ENCODE measurements at places on chromosomes 11 and 22.

DNA sequence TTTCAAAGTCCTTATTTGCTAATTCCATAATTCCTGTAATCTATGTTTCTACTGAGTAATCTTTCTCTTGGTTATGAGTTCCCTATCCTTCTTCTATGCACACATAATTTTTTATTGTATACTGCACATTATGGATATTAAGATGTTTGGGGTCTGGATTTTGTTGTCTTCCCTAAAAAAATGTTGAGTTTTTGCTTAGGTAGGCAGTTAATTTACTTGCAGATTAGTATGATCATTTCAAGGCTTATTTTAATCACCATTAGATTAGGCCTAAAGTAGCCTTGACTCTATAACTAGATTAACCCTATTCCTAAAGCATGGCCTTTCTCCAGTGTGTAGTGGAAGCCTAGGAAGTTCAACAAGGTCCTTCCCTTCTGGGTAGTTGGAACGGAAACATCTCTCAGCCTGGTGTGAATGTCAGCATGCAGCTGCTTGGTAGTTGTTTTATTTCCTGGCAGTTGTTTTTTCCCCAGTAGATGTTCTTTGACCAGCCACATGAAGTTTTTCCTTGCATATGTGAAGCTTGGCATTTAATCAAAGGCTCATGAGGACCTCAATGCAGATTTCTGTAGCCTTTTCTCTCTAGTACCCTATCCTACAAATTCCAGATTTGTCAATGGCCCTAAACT, 419.3 kb upstream of the NARS2 start:
- DNase-seq: no peak

DNA sequence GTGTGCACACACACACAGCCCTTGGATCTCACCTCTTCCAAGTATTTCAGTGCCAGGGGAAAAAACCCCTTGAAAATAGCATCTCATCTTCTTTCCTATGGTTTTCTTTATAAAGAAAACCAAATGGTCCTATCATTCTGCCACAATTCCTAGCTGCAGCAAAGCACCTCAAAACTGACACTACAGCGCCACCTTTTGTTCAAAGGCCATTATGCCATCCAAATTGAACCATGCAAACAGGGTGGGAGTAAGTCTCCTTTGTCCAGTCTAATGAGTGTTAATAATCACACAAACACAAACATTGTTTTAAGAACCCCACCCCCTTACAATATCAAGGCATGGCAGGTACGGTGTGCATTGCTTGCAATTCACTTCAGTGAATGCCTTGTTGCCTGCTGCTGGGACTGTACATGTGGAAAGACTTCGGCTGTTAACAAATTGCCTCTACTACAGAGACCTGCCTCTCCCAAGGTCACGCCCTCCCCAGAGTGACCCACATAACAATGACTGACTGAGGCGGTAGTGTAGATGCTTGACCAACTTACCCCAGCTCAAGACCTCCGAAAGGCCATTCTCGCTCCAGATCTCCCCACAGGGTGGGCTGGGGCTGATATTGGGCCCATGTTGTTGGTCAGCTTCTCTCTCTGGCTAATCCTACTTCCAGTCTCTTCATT, 31.7 kb downstream of the FAM181B start:
- DNase-seq: peak; percentile 5

- DNase-seq: no peak
These were observed 47.1 kb downstream of the ZNRF3 start for GRCh38 chr22:28930357-28931007.

DNA sequence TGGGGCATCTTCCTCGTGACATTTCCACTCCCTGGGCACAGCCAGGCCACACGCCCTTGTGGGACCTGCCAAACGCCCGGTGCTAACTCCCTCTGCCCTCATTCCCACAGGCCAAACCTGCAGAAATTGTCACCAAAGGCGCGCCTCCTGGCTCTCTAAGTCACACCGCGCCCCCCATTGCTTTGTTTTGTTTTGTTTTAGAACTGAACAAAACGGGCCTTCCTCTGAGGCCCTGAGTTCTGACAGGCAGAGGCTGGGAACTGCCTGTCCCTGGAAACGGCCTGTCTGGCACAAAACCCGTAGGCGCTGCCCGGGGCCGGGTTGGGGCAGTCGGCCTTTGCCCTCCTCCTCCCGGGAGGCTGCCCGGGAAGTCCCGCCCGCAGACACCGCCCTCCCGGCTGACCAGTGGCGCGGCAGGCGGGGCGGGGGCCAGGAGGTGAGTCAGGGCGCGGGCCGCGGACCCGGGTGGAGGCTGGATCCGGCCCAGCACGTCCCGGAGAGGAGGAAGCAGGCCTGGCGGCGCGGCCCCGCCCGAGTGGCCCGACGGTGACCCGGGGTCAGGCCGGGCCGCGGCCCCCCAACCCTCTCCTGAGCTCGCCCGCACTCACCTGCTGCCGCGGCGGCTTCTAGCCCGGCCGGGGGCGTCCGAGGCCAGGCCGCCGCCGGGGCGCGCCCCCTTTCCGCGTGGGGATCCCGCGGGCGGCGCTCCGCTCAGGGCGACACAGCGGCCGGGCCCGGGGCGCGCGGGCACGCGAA, 465 bp downstream of the SUN2 start:
- DNase-seq: peak; percentile 53

DNA sequence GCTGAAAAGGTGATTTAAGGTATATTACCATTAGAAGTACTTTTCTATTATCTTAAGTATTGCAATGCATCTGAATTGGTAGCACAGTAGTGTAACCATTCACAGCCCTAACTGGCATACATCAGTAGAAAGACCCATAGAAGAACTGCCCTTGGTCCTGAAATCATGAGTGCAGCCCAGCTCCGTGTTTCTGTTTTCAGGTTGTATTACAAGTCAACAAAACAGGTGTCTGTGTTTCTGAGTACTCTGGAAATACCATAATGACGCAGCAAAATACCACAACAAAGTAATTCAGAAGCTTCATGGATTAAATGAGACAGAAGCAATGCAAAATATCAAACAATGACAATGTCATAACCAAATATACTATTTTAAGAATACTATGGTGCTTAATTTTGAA, 226.3 kb downstream of the OPCML start:
- DNase-seq: no peak

GRCh38 chr22:37211866-37212173, 457 bp downstream of the SSTR3 start:
- no peak for DNase-seq

- DNase-seq: no peak
These were observed 111.6 kb downstream of the MIAT start for GRCh38 chr22:26768952-26769351.

GRCh38 chr22:35450824-35451569, 51.1 kb downstream of the MCM5 start:
- DNase-seq: peak; percentile 3

DNA sequence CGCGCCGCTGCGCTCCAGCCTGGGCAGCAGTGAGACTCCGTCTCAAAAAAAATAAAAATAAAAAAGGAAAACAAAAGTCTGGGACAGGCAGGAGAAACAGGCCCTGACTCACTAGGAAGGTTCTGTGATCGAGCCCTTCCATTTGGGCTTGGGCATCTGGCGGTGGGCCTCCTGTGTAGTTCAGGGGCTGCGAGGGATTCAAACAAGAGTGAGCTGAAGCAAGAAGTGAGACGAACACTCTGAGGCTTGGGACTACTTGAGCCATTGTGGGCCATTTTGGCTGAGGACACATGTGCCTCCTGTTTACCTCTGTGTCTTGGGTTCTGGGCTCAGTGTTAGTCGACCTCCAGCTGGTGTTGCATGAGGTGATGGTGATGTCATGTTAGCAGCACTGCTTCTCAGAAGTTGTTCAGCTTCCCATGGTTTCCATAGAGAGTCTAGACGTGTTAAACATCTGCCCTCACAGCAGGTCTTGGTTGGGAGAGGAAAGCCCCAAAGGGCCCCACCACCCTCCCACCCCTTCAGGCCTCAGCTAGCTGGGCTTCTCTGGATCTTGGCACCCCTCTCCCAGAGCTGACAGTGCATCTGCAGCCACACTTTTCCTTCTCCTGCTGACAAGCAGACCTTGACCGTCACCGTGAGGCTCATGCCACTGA, 57.8 kb downstream of the MED15 start:
- DNase-seq: no peak

- peak; percentile 27 for DNase-seq
These were observed 1.3 kb downstream of the LRP5 start for GRCh38 chr11:68313574-68314202.

DNA sequence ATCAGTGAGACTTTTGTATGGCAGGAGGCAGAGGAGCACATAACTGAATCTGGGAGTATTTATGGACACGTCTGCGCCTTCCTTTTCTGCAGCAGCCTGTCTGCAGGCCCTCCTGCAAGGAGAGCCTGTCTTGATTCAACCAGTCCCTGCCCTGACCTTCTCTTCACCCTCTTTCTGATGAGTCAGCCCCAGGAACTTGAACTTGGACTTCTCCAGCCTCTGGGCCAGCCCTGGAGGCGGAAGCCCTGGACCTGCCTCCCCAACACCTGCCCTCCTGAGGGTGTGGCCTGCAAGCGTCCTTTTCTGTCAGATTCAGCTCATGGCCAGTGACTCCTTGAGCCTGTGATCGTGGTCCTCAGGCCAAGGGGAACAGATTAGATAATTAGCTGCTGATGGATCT, 20.0 kb downstream of the DAGLA start:
- peak; percentile 91 for DNase-seq

GRCh38 chr11:77672264-77672663, 34.7 kb upstream of the CLNS1A start:
- no peak for DNase-seq

GRCh38 chr11:114315749-114316368, 19.7 kb downstream of the NNMT start:
- DNase-seq: peak; percentile 91

DNA sequence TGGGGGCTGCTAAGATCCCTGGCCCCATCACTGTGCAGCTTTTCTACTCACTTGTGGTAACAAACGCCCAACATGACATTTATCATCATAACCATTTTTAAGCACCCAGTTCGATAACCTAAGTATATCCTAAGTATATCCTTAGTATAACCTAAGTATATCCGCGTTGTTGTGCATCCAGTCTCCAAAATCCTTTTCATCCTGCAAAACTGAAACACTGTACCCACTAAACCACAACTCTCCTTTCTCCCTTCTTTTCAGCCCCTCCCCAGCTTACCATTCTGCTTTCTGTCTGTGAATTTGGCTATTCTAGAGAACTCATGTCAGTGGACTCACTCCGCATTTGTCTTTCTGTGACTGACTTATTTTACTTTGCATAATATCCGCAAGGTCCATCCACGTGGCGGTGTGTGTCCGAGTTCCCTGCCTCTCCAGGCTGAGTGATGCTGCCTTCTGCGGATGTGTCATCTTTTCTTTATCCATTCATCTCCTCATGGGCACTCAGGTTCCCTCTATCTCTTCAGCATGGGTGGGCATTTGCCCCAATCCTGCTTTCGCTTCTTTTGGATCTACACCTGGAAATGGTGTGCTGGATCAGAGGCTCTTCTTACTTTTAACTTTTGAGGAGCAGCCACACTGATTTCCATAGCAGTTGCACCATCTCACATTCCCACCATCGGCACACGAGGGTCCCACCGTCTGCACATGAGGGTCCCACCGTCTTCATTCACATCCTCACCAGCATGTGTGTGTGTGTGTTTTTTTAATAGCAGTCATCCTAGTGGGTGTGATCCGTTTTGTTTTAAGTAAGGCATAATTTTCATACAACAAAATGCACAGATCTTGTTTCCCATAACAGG, 82.4 kb upstream of the CLDN5 start:
- DNase-seq: no peak

DNA sequence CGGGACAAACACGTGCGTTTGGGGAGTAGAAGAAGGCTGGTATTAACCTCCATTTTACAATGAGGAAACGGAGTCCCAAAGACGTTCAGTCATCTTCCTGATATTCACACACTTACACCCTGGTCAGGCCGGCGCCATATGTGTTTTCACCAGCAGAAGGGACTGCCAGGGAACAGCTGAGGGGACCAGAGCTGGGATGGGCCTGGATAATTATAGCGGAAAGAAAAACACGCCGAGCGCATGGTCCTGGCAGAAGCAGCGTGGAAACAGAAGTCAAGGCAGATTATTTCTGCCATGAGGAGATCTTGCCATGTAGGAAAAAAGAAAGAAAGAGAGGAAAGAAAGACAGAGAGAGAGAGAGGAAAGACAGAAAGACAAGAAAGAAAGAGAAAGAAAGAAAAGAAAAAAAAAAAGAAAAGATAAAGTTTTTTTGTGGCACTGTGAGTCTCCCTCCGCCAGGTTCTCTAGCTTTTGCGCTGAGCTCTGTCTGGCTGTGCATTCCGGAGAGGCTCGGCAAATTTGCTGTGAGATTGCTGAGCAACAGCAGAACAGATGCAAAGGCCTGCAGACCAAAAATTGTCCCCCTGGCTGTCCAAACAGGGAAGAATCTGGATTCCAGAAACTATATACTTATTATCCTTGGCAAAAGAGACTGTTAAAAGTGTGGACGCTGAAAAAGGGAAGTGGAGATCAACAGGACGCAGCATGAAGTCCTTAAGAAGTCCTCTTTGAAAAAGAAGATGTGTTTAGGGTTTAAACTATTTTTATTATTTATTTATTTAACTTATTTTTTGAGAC, 1.3 kb upstream of the UCP2 start:
- DNase-seq: peak; percentile 34

GRCh38 chr11:32905028-32905667, 12.5 kb downstream of the QSER1 start:
- no peak for DNase-seq

DNA sequence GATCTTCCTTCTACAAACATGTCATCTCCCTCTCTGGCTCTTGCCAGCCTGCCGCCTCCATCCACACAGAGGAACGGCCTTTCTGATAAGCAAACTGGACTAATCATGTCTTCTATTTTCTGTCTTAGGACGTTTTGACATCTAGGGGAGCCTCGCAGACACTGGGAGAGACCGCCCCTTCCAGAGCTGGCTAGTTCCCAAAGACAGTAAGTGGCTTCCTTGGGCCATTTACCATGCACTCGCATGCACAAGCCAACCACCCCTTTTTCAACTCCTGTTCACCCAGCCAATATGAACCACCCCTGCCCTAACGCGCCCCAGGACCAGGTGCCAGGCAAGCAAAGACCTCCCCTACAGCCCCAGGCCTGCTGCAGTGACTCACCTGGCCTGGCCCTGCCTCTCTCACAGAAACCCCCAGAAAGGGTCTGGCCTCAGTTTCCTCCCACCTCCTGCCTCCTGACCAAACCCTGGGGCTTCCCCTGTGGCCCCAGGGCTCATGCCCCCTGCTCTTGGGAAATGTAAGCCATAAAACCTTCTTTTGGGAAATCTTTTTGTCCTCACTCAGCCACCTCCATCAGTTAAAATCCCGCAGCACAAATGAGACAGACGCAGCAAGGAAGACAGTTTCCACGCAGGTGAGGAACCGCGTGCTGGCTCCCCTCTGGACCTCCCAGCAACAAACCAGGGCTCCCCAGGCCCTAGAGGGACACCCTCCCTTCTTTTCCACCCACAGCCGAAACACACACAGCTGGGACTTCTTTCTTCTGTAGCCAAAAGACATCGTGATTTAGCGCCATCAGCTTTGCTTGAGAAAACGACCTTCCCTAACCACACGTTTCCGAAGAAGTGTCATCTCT, 38.5 kb downstream of the SHANK2 start:
- no peak for DNase-seq

DNA sequence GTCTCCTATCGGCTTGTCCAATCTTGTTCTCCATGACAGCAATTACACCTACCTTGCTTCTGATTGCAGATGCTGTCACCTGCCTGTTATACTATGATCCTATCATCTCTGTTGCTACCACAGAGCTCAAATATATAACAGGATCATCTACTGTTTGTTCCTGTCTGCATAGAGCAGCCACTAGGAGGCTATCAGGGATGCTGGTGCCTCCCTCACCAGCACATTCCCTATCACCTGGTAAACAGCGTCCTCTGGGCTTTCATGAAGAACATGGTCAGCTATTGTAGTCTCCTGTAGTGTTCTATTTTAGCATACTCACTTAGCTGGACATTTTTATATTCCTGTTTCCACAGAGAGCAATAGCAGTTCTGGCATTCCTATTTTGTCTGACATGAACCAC, 87.8 kb upstream of the FAT3 start:
- DNase-seq: peak; percentile 37

All from NCI-H146 (cell line).